ENCODE measurements at places on chromosomes 6 and 20.

- no peak for DNase-seq
Measured at GRCh38 chr6:142684371-142684770, 260.6 kb downstream of the HIVEP2 start.

GRCh38 chr20:23193801-23194384 is 107.8 kb upstream of the CD93 start:
- peak; percentile 43 for DNase-seq

- no peak for DNase-seq
Measured at GRCh38 chr20:58833921-58834320, 16.8 kb downstream of the GNAS-AS1 start.

GRCh38 chr6:141488488-141488887 is 644.2 kb upstream of the GJE1 start:
- no peak for DNase-seq

DNA sequence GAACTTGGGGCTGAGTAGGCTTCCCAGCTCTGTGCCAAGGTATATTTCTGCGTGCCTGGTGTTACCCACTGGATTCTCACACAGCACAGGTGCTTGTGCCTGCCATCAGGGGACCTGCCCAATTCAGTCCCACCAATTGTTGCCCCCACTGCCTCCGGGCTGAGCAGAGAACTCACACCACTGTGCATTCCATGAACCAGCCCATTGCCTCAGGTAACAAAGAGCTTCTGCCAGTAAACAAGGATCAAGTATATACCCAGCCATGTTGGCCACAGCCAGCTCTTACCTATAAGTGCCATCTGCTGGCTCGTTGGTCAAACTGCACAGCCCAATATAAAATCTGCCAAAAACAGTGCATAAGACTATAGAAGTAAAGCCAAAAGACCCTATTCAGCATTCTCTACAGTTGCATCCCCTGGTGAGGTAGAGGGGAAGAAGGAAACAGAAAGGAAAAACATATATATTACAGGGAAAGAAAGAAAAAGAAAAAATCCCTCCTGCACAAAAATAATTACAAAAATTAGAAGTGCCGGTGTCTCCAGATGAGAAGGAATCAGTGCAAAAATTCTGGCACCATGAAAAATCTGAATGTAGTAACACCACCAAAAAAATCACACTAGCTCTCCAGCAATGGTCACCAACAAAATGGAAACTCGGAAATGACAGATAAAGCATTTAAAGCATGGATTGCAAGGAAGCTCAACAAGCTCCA is 241.4 kb downstream of the IBTK start:
- peak; percentile 41 for DNase-seq

DNA sequence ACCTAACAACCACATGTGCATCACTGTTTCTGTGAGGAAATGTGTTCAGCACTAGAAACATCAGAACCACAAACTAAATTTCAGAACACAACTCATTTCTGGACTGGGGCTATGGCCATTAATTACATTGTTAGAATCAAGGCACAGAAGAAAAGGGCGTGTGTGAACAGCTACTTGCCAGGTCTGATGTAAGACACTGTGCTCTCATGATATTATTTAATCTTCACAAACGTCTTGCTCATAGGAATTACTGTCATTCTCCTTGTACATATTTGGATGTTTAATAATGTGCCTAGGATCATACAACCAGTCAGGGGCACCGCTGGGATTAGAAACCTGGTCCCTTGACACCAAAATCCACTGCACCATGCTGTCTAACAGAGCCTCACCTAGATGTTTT is 14.8 kb downstream of the ADGRF1 start:
- no peak for DNase-seq

- DNase-seq: no peak
Measured at GRCh38 chr6:107632381-107633136, 142.6 kb downstream of the SOBP start.

DNA sequence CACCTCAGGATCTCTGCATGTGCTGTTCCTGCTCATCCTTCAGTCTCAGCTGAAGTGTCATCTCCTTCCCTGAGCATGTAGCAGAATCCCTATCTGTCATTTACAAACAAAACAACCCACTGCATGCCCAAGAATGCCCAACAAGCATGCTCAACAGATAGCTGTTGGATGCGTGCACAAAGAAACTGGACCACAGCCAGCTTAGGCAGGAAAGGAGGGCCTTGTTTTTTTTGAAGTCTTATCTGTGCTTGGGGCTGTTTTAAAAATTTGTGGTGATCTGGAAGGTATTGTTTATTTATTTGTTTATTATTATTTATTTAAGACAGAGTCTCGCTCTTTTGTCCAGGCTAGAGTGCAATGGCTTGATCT is 18.5 kb upstream of the SLC16A10 start:
- DNase-seq: no peak

- DNase-seq: peak; percentile 56
Measured at GRCh38 chr6:40778196-40778595, 191.0 kb upstream of the LRFN2 start.

DNA sequence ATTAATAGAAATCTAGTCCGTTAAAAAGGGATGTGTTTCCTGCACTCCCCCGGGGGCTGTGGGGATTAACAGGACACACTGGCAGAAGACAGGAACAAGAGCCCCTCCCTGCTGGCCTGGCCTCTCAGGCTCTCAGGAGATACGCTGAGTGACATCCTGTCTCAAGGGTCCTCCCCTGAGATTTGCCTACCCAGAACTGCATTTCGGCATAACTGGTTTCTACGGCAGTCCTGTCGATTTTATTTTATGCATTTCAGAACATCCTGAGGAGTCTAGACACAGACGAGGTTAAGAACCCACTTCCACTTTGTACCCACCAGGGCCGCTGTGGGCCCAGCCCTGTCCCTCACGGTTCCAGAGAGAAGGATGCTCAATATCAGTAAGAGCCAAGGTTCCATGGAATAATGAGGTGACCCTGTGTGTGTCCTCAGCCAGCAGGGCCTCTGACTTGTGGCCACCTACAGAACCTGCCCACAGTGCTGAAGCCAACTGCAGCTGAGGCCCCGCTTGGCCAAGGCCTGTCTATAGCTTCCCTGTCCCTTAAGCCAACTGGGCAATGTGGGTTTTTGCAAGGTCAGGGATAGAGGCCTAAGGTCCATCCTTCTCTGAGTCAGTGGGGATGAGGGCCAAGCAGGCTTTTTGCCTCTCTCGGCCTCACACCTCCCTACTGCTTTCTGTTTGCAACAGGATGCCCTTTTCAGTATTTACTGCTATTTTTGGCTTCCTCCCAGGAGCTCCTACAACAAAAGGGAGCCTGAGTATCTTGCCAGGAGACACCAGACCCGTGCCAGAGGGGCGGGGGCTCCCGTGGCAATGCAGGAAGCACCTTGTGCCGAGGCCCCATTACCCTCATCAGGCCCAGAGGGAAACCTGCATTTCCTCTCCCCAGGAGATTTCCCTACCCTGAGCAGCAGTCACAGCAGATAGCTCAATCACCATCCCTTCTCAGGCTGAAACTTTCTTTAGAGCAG is 14.7 kb downstream of the UQCC2 start:
- peak; percentile 31 for DNase-seq

GRCh38 chr6:116196841-116197240 is 57.0 kb downstream of the TSPYL4 start:
- no peak for DNase-seq

- DNase-seq: no peak
Measured at GRCh38 chr6:103908898-103909297, 950.8 kb downstream of the HACE1 start.

GRCh38 chr6:69917834-69918233 is 51.5 kb downstream of the COL19A1 start:
- peak; percentile 94 for DNase-seq

DNA sequence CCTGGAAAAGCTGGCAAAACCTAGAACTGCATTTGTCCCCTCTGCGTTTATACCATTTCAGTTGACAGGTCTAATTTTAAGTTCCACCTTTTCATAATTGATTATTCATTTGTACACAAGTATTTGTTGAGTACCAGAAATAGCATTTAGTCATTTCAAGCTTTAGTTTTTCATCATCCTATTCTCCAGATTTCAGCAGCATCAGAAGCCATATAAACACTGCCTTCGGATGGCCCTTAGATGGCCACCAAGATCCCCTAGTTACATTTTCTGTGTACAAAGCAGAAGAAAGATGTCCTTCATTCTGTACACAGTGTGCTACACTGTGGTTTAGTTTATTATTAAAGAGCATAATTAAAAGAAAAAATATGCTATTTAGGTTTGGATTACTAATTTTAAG is 131.4 kb downstream of the LAMA2 start:
- no peak for DNase-seq

- DNase-seq: no peak
Measured at GRCh38 chr20:51359401-51359800, 183.1 kb downstream of the NFATC2 start.

DNA sequence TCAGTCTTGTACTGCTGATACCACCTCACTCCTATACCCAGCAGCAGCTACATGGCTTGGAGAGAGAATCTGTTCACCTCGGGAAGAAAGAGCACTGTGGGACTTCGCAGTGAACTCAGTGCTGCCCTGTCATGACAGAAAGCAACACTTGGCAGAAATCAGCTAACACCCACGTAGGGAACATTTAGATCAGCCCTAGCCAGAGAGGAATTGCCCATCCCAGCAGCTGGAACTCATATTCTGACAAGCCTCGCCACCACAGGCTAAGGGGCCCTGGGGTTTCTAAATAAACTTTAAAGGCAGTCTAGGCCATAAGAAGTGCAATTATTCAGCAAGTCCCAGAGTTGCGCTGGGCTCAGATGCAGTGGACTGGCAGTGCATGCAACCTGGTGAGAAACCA is 1266.8 kb downstream of the GRIK2 start:
- DNase-seq: no peak

GRCh38 chr6:138099832-138100231 is 7.4 kb downstream of the PERP start:
- peak; percentile 85 for DNase-seq

DNA sequence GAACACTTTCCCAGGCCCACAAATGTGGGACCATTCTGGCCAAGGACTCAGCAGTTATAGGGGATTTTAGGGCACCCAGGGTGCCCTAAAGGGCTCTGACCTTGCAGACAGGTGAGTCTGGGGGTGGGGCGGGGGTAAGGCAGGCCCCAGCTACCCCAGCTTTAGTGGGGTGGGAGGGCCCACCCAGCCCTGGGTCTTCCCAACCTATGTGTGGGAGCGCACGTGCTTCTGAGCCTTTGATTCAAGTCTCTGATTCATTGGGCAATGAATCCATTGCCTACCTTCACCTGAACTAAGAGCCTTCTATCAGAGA is 958 bp downstream of the SERPINB1 start:
- no peak for DNase-seq

All from mammary epithelial cell (primary cell).